ENCODE measurements at places on chromosomes 7 and 10.

GRCh38 chr7:28157076-28157745 is 23.4 kb downstream of the JAZF1 start:
- DNase-seq: no peak

DNA sequence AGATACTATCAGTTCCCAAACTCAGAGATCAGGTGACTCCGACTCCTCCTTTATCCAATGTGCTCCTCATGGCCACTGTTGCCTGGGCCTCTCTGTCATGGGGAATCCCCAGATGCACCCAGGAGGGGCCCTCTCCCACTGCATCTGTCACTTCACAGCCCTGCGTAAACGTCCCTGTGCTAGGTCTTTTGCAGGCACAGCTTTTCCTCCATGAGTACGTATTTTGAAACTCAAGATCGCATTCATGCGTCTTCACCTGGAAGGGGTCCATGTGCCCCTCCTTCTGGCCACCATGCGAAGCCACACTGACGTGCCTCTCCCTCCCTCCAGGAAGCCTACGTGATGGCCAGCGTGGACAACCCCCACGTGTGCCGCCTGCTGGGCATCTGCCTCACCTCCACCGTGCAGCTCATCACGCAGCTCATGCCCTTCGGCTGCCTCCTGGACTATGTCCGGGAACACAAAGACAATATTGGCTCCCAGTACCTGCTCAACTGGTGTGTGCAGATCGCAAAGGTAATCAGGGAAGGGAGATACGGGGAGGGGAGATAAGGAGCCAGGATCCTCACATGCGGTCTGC is 162.2 kb downstream of the EGFR start:
- no peak for DNase-seq

GRCh38 chr7:8762803-8763202 is 329.4 kb downstream of the NXPH1 start:
- no peak for DNase-seq

DNA sequence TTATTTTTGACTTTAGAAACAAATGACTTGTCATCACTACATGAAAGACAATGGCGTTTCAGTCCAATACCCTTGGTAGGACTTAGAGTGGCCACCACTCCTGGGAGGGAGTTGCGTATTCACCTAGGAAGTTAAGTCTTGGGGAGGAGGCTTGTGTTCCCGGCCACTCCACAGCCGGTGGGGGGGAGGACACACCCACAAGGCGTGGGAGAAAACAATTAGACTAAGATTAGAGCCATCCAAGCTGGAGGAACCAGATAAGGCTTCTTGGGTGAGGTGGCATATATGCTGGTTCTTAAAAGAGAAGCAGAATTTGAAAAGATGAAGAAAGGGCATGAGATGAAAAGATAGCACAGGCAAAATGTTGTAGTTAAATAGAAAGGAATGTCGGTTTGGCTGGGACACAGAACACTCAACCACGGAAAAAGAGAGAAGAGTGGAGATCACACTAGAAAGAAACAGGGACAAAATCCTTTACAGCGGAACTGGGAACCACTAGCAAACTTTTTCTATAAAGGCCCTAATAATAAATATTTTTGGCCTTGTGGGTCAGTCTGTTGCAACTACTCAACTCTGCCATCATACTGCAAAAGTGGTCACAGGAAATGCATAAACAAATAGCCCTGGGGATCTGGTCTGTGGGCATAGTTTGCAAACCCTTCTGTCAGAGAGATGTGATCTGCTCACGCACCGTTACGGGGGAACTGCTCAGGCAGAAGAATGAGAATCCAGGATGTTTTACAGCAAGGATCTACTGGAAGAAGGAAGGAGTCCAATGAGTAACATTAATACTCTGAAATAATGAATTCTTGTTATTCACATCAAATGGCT is 651.8 kb downstream of the PARD3 start:
- DNase-seq: no peak

GRCh38 chr10:7545261-7545660 is 121.5 kb downstream of the ITIH5 start:
- DNase-seq: no peak

DNA sequence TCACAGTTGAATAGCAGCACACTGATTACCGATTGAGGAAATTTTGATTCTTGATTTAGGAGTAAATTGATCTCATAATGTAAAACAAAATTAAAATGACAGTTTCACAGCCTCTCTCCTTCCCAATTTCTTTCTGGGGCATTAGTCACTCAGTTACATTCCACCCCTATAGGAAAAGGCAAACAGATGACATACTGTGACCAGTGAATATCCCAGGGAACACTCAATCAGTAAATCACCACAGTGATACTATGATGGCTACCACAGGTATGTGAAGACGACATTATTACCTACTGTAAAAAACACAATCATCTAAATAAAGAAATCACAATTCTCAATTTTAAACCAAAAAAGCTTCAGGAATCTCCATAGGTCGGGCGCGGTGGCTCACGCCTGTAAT is 15.5 kb downstream of the CTTNBP2 start:
- DNase-seq: no peak

- no peak for DNase-seq
Measured at GRCh38 chr10:43931308-43931930, 282.7 kb upstream of the ZNF32 start.

DNA sequence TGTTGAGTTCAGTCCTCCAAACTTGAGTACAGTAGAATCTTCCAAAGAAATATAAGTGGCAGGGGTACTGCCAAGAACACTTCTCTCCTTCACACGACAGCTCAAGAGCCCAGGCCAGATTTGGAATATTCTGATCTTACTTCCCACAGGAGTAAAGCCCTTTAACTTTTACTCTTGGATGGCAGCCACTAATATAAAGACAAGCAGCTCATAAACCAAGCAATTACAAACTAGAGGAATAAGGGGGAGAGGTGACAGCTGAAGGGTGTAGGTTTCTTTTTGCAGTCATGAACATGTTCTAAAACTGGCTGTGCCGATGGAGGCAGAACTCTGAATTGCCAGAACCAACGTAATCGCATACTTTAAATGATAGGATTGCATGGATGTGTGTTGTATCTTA is 74.8 kb downstream of the SVIL start:
- DNase-seq: no peak

DNA sequence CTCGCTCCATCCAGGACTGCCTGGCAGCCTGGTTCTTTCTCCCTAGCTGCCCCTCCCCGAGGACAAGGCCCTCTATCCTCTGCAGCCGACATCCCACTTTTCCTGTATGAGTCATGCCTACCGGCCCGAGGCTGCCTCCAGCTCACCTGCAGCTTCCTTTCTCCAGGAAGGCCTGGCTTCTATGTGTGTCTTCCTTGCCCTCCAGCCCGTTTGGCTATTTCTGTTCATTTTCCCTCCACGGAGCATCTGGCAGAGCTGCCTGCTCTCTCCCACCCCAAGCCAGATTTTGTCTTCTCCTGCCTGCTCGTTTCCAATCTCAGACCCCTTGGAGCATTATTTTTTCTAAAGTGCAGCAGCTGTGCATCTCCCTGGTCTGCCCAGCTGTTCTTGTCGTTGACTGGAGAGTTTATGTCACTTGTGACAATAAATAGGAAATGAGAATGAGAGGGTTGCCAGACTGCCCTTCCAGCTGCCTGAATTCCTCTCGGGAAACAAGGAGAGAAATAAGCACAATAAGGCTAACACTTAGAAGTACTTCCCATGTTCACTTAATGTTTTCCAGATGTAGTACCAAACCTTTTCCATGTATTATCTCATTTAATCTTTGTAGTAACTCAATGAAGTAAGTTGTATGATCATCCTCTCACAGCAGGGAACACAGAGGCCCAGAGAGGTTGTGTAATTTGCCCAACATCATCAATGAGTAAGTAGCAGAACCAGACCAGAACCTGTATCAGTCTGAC is 19.7 kb downstream of the UBTD1 start:
- DNase-seq: no peak

GRCh38 chr10:7626283-7626682 is 40.5 kb downstream of the ITIH5 start:
- DNase-seq: no peak

GRCh38 chr10:47348138-47348651 is at the start of gene RBP3:
TSS of gene RBP3 (plus strand) at chr10:47348363. CDS start at chr10:47348485, 122 bp downstream.
- no peak for DNase-seq

DNA sequence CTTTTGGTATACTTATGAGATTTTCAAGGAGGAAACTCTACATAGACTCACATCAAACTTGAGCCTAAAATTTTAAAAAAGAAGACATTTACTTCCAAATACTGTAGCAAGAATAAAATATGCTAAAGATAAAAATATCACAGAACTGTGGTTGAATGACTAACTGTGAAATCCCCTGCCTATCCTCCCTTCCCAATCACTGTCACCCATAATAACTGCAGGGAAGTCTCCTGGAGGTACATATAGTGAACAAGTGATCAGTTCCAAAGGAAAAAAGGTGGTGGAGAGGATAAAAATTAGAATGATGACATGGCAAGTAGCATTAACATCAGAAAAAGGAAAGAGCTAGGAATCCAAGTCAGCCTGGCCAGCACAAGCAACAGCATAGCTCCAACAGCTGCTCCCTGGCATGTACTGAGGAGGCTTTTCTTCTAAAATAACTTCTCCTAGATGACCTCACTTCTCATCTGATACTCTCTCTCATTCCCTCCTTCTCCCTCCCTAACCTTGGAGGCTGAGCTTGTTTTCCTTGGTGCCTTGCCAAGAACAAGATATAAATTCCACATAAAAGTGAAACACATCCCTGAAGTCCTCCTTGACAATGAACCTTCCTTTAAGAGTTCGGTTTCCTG is 124.0 kb downstream of the IQUB start:
- no peak for DNase-seq

DNA sequence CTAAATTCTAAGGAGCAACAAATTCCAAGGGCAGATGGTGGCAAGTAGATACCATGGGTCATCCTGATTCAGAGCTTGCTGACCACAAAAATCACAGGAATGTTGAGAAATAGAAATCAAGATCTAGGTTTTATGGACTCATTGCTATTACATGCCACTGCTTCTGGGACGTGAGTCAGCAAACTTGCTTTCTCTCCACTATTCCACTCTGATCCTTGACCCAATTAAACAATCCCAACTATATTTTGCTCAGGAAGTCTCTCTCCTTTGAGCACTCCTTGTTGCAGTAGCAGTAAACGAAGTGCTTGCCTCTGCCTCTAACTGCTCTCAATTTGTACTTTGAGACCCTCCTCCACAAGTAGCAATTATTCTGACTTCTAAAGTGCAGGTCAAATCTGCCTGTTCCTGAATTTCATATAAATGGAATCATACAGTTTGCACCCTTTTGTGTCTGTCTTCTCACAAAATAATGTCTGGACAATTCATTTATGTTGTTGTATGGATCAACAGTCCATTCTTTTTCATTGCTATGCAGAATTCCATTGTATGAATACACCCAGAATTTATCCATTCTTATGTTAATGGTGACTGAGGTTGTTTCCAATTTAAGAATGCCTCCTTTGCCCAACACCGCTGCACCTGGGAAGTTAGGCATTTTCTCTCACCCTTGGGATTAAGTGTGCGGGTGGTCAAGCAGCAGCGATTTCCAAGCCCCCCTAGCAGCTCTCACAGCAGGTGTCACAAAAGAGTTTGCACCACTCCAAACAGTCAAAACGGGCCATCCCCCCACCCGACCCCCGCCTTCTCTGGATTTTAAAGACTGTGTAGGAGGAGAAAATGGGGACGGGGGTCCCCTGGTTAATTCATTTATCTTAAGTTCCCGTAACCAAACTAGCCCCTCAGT is 35.9 kb downstream of the ACSM6 start:
- DNase-seq: no peak

DNA sequence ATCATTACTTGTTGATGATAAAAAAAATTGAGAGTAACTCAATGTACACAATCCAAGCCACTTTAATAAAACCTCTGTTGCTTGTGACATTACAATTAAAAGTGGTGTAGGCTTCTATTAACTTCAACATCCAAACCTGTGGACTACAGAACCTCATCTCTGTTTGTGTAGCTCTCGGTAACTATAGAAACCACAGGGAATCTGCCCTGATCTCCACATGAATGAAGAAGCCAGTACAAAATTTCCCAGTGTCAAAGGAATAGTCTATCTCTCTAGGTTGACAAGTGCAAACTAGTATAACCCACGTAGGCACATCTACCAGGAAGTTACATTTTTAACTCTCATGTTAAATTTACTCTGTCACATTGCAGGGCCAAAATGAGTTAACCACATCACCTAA is 204.3 kb downstream of the CHCHD3 start:
- no peak for DNase-seq

GRCh38 chr7:46220066-46220630 is 299.1 kb upstream of the IGFBP3 start:
- DNase-seq: no peak

DNA sequence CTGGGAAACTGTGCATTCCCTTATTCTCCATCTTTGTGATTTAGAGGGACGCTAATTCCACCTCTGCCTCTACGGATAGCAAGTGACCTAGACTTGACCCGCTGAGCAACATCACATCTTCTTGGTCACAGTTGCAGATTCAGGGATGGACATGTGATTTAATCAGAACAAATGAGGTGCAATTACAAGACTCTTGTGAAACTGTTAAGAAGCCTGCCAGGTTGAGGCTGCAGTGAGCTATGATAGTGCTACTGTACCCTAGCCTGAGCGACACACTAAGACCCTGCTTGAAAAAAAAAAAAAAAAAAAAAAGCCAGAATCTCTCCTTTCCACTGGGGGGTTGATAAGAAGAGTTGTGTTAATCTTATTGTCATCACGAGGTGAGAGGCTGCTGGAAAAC is 14.4 kb downstream of the MPLKIP start:
- no peak for DNase-seq

DNA sequence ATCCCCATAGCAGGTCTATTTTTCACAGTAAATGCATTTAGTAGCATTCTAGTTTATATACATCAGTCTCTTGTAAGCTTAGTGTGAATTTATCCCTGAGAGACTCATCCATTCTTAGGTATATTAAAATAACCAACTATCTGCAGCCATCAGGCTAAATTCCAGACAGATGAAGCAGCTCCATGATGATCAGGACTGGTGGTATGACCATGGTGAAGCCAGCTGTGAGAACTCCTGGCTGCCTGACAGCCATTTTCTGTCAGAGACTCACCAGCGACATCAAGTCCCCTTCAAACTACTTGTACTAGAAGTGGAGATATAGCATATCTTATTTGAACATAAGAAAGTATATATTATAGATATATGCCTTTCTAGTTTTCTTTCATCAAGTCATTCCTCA is 70.3 kb upstream of the GSDME start:
- DNase-seq: no peak

DNA sequence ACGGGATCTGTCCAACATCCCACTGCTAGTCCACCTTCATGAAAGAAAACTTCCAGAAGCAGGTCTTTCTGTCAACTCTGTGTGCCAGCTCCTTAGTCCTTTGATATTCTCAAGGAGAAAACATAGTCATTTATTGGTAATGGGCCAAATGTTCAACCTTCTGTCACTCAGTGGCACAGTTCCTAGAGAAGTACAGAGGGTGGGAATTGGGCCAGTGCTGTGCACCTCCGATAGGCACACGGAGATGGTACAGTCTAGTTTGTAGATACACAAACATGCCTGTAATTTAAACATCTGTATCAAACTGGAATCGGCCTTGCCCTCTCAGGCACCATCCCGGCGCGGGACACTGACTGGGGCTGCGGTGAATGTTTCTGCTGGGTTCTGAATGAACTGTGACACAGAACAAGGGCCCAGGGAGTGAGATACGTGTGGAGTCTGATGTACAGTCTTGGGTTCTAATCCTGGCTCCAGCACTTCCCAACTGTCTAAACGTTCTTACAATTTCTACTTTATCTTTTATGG is 213.9 kb upstream of the SHH start:
- DNase-seq: no peak
